ENCODE measurements at places on chromosomes 1 and 21. TPM values are rescaled to one million over a fixed set of nuclear protein-coding genes. Genes with fewer than 3 reads are reported as not detected.

The CPLANE2 gene
- total RNA-seq: 1.2 TPM

DNA sequence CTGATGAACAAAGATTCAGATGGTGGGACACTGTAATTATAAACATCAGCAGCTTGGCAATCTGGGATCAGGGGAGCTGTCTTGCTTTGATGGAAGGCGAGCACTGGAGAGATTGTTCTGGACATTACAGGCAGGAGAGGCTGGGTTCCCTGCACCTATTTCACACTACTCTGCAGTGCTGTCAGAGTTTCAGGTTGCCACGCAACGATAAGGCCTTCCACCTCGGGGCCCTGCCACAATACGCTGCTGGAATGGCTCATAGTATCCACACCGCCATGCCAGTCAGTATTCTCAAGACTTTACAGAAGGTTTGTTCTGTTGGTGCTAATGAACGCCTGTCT lies 96.8 kb downstream of the GLIS1 start:
- no peak overlapping the region for H3K27ac ChIP-seq
- no peaks in the 10 kb centered on the region for H3K4me1 ChIP-seq
- no peaks in the 10 kb centered on the region for H3K36me3 ChIP-seq
- no peak overlapping the region for H3K4me3 ChIP-seq

GRCh38 chr21:44473915-44474555 lies 18.7 kb downstream of the LRRC3 start:
- no peak overlapping the region for H3K27ac ChIP-seq
- no peak for DNase-seq
- H3K4me3 ChIP-seq: no peak overlapping the region
- no peaks in the 10 kb centered on the region for H3K36me3 ChIP-seq
- H3K27me3 ChIP-seq: no peaks in the 10 kb centered on the region
- H3K4me1 ChIP-seq: no peaks in the 10 kb centered on the region

The CDA gene
- total RNA-seq: 39.1 TPM

DNA sequence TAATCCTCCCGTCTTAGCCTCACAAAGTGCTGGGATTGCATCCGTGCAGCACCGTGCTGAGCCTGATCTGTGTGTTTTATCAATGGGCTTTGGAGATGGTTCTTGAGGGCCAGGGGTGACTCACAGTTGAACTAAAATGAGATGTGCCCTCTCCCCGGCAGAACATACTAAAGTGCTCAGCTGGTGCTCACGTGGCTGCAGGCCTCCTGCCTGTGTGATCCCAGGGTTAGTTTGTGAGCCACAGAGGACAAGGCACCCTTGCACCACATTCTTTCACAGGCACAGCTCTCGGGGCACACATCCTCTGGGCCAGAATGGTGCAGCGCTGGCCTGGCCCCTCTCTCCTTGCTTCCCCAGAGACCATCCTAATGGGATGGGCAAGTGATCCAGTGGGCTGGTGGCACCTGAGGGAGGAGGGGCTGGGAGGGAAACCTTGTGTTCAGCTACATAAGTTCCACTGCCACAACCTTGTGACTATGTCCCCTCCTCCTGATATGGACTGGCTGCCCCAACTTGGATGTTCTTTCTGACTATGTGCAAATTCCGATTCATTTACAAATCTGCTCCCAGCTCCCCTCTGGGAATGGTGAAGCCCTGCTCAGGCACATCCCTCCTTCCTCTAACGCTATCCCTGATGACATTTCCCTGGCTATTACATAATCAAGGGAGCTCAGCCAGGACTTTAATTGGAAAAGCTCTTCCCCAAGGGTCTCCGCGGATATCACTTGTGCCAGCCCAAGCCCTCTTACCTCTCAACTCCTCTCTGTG lies 197.0 kb upstream of the EDN2 start:
- no peak for DNase-seq
- no peak overlapping the region for H3K4me3 ChIP-seq
- H3K27ac ChIP-seq: no peak overlapping the region
- H3K36me3 ChIP-seq: no peaks in the 10 kb centered on the region
- H3K27me3 ChIP-seq: no peaks in the 10 kb centered on the region
